ENCODE measurements at places on chromosomes 1 and 21.
A peak's percentile ranks its signal among the peaks of the same experiment; 100 is the strongest.

- no peak for DNase-seq
These were observed 36.2 kb upstream of the ASPM start for GRCh38 chr1:197182716-197183115.

DNA sequence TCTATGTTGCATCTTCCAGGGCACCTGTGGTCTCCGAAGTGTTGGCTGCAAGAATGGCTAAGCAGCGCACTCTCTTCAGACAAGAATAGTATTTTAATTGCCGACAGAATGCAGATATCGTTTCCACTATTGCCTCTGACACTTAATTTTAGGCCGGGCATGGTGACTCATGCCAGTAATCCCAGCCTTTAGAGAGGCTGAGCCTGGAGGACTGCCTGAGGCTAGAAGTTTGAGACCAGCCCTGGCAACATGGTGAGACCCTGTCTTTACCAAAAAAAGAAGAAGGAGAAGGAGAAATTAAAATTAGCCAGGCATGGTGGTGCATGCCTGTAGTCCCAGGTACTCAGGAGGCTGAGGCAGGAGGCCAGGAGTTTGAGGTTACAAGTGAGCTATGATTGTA lies 306.9 kb downstream of the KIF26B start:
- peak; percentile 15 for DNase-seq

DNA sequence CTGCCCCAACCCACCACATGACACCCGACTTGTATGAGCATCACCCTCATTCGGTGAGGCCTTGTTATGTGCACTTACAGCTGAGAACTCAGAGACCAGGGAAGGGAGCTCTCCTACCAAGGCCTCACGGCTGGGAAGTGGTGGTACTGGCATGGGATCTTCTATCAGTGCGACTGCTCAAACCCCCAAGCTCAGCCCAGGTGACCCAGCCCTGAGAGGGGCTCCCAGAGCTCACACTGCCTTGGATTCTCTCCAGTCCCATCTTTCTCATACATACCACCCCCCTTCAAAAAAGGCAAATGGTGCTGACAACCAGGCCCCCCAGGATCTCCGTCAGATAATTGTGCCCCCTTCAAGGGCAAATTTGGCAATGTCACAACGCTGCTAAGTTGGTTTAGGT lies 777 bp upstream of the PLA2G2F start:
- DNase-seq, result no peak

DNA sequence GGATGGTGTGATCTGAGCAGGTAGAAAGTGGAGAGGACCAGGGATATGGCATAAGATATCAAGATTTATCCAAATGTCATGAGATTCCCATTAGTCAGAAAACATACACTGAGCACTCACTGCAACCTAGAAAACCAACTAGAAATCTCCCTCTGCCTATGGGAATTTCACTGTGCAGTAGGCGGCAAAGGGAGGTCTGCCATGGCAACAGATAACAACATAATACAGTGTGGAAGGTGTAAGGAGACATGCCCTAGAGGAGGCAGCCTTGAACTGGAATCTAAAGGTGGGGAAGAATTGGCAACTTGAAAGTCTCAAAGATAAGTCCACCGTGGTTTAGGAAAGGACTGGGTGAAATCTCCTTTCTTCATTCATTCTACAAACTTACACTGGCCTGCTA lies 238.4 kb downstream of the ATG4C start:
- no peak for DNase-seq

DNA sequence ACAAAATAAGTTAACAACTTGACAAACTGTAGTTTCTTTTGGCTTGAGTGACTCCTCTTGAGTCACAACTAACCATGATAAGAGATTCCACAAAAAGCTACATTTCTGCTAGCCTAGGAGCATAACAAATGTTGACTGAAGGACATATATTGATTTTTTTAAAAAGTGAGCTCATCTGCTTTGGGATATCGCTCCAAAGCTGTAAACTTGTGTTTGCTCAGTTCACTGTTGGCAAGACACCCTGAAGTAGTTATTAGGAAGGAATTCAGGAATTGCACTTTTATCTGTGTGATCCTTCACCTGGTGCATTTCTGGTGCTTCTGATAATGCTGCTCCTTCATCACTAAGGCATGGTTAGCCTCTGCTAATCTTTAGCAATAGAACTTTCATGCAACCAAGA lies 23.7 kb downstream of the RWDD3 start:
- no peak for DNase-seq

DNA sequence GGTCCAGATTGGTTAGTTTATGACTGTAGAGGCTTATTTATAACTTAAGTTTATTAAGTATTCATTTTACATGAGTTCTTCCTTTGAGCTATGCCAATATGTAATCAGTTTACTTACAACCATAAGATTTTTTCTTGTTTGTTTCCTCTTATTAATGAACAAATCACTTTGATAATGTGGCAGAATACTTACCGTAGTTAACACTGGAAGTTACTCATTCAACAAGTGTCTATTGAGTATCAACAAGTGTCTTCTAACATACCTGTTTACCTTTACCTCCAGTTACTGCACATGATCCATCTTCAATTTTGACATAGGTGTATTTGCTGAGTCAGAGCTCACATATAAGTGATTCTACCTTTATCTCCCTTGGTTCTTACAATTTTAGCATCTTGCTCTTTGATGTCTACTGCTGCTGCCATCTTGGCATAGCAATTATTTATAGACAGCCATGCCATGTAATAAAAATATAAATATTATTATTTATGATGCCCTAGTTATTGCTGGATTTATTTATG lies 205.7 kb downstream of the NCAM2 start:
- no peak for DNase-seq

DNA sequence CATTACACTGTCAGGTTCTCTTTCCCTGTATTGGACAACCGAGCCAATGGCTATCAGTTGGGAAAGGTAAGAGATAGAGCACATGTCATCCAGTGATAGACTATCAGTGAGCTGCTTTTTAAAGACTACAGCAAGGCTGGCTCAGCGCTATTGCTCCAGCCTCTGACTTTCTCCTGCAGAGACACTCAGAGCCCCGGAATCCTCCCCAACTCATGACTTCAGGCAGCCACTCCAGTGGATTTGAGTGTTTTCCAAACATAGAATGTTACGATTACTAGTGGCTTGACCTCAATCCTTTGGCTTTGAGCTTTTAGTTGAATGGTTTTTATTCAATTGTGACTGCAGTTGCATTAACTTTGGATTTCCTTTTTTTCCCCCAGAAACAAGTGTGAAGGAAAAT lies 331.9 kb downstream of the DISC1 start:
- no peak for DNase-seq

GRCh38 chr1:242522996-242523718 lies 1.3 kb downstream of the PLD5 start:
- no peak for DNase-seq

DNA sequence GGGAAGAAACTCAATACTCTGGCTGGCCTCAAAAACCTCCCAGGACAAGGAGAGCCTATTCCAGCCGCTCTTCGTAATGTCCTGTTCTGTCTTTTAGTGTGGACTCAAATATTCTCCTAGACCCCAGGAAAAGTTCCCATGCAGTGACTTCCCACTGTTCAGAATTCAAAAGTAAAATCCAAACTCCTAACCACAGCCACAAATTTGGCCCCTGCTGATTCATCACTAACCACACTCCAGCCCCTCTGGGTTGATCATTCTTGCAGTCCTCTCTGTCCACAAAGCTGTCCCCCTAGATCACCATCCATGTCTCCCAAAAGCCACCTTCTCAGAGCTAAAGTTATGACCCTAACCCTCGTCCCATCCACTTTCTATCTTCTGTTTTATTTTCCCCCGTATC lies 5.1 kb downstream of the CTNNBIP1 start:
- peak; percentile 75 for DNase-seq

GRCh38 chr1:92949937-92950817 lies 11.1 kb downstream of the DIPK1A start:
- peak; percentile 78 for DNase-seq

GRCh38 chr21:44337941-44338895 lies 972 bp downstream of the CFAP410 start:
- DNase-seq, result peak; percentile 58

DNA sequence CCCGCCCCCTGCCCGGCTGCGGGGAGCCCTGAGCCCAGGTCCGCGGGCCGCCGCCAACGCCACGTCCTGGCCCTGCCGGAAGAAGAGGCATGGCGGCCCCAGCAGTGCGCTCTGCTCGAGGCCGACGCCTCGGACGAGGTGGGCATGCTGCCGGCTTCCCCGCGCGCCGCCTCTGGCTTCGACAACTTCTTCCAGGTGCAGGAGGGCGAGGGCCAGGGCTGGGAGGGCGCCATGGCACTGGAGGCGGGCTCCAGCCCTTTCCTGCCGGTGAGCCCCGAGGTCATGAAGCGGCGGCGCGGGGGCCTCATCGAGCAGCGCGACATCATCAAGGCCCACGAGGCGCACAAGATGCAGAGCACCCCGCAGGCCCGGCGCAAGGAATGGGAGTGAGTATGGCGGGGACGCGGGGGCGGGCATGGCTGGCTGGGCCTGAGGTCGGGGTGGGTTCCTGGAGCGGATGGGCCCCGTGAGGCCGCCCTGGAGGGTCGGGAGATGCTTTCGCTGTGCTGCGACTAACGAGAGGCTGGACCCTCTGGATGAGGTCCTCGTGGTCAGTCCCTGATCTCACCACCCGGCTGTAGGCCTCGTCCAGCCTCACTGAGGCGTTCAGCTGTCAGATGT lies 70.0 kb upstream of the CACNA1E start:
- no peak for DNase-seq

DNA sequence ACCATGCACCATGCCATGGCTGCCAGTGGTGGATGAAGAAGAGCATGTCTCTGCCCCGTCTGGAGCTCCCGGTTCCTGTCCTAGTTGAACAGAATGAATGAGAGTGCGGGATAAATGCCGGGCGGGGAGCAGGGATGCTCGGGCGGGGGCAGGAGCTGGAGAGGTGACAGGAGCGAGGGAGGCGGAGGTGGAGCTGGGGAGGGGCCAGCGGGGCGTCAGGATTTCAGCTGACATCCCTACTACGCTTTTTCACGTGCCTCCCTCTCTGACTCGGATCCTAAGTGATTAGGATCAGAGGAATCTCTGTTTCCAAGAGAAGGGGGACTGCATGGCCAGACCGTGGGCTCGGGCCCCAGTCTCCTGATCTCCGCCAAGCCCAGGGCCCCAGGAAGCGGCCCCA lies 47.3 kb downstream of the TP73 start:
- DNase-seq, result no peak

DNA sequence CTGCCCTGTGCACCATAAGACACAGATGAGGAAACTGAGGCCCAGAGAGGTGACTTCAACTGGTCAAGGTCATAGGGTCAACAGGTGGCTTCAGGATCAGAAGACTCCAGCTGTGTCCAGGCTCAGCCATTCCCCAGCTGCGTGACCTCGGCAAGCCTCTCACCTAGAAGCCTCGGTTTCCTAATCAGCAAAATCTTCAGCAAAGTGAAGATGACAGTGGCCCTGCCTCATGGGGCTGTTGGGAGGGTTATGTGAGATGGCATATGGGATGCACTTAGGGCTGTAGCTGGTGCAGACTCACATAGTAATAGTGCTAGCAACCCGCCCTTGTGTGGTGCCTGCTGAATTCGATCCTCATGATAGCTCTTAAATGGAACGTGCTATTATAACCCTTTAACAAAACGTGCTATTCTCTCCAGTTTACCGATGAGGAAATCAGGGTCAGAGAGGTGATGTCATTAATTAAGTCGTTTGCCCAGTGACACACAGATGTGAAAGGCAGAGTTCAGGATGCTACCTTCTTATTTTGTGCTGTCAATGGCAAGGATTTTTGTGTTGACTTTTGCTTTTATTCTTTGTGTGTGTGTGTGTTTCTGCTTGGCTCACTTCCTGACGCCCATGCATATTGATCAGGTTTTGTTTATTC lies 472.9 kb downstream of the MATN1 start:
- no peak for DNase-seq

GRCh38 chr1:31529999-31530684 lies 46.2 kb upstream of the TINAGL1 start:
- peak; percentile 16 for DNase-seq

DNA sequence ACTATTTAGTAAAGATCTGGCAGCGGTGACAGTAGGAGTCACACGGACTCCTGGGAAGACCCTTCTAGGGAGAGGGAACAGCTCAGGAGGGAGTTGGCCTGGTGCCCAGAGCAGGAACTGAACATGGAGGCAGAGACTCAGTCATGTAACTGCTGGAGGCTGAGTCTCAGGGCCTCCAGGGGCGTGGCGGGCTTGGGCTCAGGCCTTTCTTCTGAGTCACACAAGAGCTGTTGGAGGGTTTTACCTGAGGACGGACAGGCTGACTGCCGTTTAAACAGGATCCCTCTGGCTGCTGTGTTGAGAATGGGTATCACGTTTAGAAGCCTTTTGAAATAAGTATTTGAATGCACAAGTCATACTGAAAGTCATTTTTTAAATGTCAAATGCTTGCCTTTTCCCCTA lies 7.2 kb upstream of the ETS2 start:
- peak; percentile 73 for DNase-seq

GRCh38 chr1:21689661-21690372 lies 20.7 kb upstream of the RAP1GAP start:
- no peak for DNase-seq

GRCh38 chr1:230509281-230509977 lies 83.3 kb upstream of the PGBD5 start:
- DNase-seq, result peak; percentile 95

- no peak for DNase-seq
These were observed 26.6 kb downstream of the ARMH1 start for GRCh38 chr1:44701141-44701573.

Measured in RPMI7951 (cell line).